ENCODE measurements at places on chromosomes 2 and 18.

GRCh38 chr18:53639687-53640086, 584.8 kb downstream of the MBD2 start:
- DNase-seq = no peak

DNA sequence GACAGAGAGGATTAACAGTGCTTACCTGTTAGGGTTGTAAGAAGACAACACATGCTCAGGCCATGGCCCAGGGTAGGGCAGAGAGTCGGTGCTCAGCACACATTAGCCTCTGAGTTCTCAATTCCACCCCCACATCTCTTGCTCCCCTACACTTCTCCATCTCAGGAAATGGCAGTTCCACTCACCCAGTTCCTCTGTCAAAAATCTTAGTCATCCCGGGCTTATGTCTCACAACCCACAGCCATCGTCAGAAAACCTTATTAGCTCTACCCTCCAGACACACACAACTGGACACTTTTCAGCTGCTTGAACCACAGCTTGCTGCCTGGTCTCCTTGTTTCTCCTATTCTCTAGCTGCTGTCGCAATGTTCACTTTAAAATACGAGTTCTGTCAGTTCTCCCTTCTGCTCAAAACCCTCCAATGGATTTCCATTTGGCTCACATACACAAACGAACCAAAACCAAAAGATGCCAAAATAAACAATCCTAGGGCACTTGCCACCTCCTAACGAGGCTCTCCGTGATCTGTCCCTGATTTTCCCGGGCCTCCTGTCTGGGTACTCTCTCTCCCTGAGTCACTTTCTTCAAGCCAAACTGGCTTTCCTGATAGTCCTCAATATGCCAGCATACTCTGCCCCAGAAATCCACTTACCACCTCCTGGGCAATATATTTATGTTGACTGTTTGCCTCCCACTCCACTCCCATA, 89.7 kb downstream of the KCTD1 start:
- DNase-seq = peak; percentile 37

DNA sequence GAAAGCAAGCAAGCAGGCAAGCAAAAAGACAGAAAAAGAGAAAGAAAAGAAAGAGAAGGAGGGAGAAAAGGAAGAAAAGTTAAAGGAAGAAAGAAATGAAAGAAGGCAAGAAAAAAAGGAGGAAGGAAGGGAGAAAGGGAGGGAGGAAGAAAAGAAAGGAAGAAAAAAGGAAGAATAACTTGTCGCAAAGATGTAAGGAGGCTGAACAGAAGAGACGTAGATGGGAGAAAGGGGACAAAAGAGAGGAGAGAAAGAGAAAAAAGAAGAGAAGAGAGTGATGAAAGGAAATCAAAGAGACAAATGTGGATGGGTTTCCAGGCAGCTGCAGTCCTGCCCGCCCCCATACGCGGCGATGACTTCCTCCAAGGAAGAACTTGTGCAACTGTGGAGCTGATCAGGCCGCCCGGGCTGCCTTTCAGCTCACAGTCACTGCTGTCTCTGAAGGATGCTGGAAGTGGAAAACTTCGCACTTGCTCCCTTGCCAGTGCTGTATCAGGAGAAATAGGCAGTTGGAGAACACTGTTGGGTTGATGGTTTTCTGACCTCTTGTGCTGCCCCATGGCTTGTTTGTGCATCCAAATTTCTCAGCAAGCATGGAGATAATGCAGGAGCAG, 52.9 kb downstream of the TRIB2 start:
- no peak for DNase-seq

DNA sequence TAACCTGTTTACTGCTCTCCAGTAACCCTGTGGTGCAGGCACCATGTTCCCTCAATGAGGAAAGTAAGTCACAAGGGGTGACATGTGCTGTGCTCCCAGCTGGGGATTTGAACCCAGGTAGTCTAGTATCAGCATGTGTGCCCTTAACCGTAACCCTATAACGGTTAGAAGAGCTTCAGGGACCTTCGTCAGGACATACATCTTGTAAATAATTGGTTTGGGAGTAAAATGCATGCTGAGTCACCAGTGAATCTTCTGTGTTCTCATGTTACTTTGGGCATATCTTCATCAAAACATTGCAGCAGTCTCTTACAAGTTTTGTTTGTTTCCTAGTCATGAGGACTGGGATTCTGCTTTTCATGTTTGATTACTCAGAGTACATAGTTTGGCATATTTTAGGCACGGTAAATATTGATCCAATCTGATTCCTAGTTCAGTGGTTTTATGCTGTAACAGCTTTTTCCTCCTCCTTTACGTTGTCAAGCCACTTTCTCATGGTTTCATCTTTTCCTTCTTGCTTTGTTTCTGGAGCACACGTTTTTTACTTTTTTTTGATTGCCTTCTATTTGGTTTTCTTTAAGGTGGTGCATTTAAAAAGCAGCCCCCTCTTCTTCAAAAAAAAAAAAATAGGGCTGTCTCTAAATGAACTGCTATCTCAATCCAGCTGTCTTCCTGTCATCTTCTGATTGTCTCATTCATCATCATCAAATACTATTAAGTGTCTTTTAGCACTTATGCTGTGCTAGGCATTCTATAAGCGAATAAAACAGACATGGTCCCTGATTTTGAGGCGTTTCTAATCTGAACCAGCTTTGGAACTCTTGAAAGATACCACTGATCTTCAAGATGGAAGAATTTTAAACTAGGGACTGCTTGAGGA, 50.4 kb downstream of the CLIP4 start:
- no peak for DNase-seq

- no peak for DNase-seq
Measured at GRCh38 chr2:15708865-15709820, 117.5 kb downstream of the DDX1 start.

- DNase-seq = no peak
Measured at GRCh38 chr18:22840606-22841144, 92.5 kb upstream of the RBBP8 start.

- DNase-seq = no peak
Measured at GRCh38 chr2:13681936-13682335, 950.6 kb upstream of the LRATD1 start.

- DNase-seq = no peak
Measured at GRCh38 chr2:126907671-126908070, 9.0 kb downstream of the TEX51 start.

- no peak for DNase-seq
Measured at GRCh38 chr2:218259099-218259961, 1.5 kb upstream of the GPBAR1 start.

GRCh38 chr18:11064106-11064505, 85.3 kb downstream of the PIEZO2 start:
- DNase-seq = no peak

DNA sequence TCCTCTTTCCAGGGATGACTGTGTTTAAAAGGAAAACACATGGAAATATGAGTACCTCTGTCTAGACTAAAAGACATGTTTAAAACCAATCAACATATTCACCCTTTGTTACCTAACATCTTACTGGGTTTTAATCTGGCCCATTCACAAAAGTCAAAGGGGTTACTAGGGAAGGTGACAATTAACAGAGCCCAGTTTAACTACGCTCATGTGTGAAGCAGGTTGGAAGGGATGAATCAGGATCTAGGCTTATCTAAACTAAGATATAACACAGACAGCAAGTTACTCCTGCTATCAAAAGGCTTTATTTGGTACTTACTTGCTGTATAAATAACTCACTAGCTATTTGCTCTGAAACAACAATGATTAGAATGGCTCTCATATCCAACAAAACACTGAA, 337.0 kb downstream of the NCKAP5 start:
- DNase-seq = no peak

DNA sequence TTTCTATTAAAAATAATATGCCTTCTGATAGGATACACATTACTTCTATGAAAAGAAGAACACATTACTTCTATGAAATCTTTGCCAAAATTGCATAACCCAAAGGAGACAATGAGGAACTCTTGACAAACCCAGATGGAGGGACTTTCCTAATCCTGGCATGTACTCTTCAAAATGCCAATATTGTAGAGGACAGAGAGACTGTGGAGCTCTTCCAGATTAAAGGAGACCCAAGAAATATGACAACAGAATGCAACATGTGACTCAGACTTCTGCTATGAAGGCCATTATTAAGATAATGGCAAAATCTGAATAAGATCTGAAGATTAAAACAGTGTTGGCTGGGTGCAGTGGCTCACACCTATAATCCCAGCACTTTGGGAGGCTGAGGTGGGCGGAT, 22.2 kb downstream of the SOWAHC start:
- DNase-seq = no peak

DNA sequence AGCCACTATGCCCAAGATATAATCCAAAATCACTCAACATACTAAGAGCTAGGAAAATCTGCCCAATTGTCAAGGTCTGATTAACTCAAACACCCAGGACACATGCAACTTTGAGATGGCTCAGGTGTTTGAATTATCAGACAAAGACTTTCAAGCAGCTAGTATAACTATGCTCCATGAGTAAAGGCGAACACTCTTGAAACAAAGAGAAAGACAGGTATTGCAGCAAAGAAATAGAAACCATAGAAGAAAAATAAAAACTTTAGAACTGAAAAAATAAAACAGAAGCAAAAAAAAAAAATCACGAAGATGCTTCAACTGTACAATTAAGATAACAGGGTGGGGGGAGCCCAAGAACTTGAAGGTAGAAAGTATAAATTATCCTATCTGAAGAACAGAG, 214.2 kb downstream of the EIPR1 start:
- DNase-seq = no peak

DNA sequence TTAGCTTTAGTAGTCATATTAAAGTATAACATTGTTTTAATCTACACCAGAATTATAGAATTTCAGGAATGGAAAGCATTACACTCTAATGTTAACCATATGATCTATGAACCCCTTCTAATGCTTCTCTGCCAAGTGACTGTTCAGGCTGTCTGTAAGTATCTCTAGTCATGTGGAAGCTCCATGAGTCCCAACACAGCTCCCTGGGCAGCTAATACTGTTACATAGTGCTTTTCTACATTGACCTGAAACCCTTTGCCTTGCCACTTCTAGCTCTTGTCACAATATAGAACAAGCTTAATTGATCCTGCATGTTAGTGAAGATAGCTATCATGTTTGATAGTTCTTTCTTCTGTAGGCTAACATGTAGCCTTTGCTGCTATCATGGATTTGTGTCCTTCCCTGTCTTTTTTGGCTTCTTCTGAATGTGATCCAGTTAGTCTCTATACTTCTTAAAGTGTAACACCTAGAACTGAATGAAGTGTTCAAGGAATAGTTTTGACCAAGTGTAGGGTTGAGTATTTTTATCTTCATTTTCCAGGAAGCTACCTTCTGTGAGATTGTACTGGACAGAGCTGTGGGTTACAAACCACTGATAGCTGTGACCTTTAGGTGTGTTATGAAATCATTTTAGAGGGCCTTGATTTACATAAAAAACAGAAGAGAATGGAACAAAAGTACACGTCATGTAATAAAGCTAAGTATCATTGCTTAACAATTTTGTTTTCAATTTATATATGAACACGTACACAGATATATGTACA, 23.7 kb downstream of the BABAM2 start:
- no peak for DNase-seq

- DNase-seq = no peak
Measured at GRCh38 chr2:239286901-239287300, 113.9 kb downstream of the HDAC4 start.

GRCh38 chr2:200470230-200470629, 39.6 kb downstream of the KCTD18 start:
- no peak for DNase-seq

DNA sequence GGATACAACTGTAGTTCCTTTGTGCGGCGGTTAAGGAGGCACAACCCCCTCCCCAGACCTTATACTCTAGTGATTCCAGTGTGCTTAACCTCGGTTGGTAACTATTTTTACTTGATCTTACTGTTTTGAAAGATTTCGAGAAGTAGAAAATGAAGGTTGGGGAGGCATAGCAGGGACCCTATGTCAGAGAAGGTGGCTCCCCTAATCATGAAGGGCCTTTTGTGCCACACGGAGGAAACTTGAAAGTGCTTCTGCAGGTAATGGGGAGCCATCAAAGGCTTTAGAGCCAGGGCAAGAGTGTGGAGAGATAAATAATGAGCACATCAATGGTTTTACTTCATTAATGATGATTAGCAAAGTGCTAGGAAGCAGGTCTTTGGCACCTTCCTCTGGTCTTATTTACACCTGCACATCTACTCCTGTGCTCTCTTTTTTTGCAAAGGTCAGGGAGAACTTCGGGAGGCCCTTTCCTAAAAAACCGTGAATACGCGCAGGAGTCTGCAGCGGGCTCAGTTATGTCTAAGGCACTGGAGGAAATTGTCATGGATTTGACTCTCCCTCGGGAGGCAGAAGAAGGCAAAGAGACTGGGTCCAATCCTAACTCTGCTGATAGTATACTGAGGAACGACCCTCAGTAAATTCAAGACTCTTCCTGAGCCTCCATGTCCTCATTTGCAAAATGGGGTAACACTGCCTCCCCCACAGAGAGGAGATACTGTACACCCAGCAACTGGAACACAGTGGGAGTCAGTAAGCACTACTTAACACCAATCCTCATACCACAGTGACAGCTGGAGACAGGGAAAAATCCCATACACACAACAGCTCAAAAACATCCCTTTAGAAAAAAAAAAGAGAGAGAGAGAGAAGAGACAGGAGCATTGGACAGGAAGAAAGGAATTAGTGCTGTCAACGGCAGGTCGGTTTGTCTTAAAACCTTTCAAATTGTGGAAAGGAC, 81.6 kb downstream of the DDX1 start:
- no peak for DNase-seq

GRCh38 chr2:8431446-8432125, 250.3 kb upstream of the ID2 start:
- DNase-seq = no peak

GRCh38 chr2:106124905-106125549, 69.1 kb downstream of the UXS1 start:
- no peak for DNase-seq

- no peak for DNase-seq
Measured at GRCh38 chr2:124953921-124954320, 928.8 kb downstream of the CNTNAP5 start.

DNA sequence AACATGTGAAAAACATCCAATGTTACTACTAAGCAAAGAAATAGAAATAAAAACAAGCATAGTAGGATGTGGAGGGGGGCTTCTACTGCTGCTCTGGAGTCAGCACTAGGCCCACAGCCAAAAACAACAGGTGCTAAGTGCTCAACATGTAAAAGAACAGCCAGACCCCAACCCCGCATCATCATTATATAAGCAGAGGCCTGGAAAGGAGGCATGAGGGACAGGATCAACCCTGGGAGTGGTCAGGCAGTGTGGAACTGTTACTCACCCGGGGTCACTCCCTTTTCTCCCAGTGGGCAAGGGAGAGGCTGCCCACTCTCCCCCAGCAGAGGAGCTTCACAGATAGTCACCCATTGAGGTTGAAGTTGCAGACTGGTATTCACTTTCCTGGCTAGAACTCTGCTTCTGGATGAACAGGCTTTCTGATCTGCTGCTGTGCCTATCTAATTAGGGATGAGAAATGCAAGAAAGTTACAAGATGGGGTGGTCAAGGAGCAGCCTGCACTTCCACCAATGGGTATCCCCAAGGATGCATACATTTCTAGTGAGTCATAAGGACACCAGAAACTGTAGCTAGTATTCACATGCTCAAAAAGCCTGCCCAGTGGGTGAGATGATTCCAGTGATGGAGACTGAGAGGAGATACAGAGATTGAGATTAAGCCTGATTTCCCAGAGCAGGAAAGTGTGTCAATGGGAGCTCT, 480.1 kb upstream of the TCF4 start:
- no peak for DNase-seq

GRCh38 chr2:69764286-69765095, 22.6 kb downstream of the ANXA4 start:
- no peak for DNase-seq
